ENCODE measurements at places on chromosomes 1 and 21.

- DNase-seq: peak; percentile 55
Measured at GRCh38 chr1:178937695-178938094, 66.8 kb upstream of the ANGPTL1 start.

- DNase-seq: no peak
Measured at GRCh38 chr1:145690587-145691558, 16.3 kb downstream of the PDZK1 start.

DNA sequence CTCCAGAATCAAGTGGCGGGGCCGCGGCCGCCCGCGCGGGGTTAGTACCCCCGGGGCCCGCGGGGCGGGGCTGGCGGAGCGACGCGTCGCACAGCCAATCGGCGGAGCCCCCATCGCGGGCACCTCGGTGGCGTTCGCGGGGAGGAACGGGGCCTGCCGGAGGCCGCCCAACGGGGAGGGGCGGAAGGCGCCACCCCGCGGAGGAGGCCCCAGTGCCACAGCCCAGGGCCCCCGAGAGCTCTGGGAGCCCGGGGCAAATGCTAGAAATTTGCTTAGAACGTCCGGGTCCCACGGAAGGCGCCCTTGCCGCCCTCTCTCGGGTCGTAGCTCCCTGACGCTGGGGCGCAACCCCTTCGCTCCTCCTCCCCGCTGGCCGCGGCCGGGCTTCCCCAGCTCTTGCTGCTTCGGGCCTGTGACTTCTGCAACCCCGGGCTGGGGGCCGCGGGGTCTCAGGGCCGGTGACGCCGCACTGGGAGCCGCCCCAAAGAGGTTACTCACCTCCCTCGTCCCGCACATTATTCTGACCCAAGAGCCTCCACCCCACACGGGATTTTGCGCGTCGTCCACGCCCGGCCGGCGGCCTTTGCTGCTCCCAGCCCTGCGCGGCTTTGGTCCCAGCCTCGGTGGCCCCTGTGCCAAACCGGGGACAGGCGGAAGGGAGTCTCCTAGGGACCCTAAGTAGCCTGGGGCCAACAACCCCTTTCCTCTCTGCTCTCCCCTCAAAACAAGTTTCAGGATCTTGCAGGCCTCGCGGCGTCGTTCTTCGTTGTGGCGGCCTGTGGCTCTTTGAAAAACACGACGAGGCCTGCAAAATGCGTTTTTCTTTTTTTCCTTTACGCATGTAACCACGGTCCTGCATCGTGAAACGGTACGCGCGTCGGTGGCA is at the start of gene RUNX3:
TSS of gene RUNX3 (minus strand) at position 17 of the 886 bp plus-strand sequence. CDS start 408 bp downstream, outside the sequence.
- DNase-seq: no peak

GRCh38 chr1:46676531-46676930 is 4.9 kb downstream of the TEX38 start:
- no peak for DNase-seq

DNA sequence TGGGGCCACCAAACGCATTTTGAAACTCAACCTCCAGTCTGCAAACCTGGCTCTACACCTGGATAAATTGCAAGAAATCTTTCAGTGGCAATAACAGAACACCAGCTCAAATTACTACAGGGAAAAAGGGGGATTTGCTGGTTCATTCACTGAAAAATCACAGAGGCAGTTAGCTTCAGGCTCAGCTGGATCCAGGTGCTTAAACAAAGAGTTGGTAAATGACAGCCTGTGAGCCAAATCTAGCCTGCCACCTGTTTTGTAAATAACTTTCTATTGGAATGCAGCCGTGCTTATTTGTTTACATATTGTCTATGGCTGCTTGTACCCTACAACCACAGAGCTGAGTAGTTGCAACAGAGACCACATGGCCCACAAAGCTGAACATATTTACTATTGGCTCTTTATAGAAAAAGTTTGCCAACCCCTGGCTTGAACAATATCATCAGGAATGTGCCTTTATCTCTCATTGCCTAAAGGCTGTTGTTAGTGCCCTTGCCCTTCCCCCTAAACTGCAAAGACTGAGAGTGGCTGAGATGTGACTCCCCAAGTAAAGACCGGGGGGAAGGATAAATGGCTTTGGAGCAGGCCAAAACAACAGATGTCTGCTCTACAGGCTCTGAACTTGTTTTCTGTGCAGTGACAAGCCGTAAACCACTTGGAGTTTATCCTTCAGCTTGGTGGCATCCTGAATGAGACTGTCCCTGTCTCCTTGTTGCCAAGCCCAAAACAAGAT is 21.5 kb upstream of the PTPRF start:
- DNase-seq: peak; percentile 30

- DNase-seq: no peak
Measured at GRCh38 chr1:214859647-214860046, 222.9 kb upstream of the KCNK2 start.

DNA sequence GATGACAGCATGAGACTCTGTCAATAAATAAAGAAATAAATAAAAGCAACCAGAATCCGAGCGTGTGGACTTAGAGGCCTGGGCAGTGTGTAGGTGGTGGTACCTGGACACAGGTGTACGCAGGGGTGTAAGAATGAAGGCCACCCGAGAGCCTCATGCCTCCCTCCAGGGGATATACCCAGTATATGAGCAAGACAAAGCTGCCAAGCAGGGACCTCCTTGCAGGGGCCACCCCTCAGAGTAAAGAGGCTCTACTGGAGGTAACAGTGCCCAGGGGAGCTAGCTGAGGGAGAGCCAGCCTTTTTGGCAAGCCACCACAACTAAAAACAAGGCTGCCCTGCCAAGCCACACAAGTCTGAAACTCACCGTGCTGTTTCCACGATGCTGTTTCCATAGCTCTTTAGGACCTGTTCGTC is 179.2 kb upstream of the RAB4A start:
- DNase-seq: peak; percentile 54
